ENCODE measurements at places on chromosomes 2 and 18.

GRCh38 chr2:230410861-230411569 lies 5.0 kb upstream of the SP100 start:
- DNase-seq: no peak

- no peak for DNase-seq
Observed at GRCh38 chr2:168814939-168815907, 12.8 kb downstream of the NOSTRIN start.

DNA sequence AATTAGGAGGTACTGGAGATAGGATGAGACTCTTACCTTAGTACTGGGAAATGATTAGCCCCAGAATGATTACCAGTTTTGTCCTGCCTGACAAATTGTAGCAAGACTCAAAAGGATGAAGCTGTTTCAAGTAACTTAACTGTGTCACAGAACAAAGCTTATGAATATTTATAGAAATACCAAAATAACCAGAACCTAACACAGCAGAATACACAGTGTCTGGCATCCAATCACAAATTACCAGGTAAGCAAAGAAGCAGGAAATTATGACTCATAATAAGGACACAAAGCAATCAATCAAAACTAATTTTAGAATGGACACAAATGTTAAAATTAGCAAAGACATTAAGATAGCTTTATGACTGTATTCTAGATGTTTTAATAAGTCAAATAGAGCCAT lies 91.9 kb downstream of the CTNNA2 start:
- no peak for DNase-seq

GRCh38 chr2:102070058-102070642 lies 72.4 kb upstream of the IL1R1 start:
- peak; percentile 88 for DNase-seq

GRCh38 chr2:47271054-47272000 lies 116.2 kb upstream of the STPG4 start:
- DNase-seq: no peak

DNA sequence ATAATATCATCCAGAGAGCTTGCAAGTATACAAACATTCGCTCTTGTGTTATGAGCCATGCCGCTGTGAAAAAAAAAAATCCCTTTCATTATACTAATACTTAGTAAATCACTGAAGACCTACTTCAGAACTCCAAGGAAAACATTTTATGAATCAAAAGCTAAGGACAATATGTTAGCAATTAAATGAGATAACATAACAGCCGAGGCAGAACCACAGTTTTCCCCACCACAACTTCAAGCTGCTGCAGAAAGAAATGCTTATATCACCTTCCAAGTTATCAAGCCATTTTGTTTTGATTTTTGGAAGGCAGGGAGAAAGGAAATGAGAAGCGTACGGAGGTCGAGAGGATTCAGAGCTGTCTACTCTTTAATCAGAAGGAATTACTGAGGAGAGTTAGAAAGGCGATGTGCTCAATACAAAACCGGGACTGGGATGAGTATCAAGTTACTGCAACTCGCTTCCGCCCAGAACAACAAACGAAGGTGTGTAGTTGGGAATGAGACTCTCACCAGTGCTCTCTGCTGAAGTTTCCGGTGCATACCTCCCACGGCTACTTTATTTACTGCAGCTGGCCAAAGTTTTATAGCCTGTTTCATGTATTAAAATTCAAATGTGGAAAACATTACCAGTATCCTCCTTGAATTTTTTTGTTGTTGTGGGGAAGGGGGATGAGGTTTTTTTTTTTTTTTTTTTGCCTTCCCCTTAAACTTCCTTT lies 292.2 kb upstream of the CCDC68 start:
- DNase-seq: no peak

DNA sequence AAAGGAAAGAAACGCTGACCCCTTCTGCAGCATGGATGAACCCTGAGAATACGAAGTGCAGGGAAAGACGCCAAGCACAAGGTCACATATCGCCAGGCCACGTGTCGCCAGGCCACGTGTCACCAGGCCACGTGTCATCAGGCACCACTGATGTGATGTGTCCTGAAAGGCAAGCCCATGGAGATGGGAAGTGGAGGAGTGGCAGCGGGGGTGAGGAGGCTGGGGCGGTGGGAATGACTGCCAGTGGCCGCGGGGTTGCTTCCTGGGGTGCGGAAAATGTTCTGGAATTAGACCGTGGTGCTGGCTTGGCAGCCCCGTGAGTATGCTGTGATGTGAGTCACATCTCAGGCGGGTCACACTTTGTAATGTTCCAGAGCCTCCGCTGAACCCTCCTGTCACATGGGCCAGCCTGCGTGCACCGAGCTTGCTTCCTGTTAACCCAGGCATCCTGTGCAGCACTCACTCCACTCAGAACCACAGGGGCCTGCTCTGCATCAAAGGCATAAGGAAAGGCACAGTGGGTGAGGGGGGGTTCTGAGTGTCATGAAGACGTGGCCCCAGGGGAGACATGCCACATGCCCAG lies 39.0 kb downstream of the SLC66A2 start:
- DNase-seq: no peak

DNA sequence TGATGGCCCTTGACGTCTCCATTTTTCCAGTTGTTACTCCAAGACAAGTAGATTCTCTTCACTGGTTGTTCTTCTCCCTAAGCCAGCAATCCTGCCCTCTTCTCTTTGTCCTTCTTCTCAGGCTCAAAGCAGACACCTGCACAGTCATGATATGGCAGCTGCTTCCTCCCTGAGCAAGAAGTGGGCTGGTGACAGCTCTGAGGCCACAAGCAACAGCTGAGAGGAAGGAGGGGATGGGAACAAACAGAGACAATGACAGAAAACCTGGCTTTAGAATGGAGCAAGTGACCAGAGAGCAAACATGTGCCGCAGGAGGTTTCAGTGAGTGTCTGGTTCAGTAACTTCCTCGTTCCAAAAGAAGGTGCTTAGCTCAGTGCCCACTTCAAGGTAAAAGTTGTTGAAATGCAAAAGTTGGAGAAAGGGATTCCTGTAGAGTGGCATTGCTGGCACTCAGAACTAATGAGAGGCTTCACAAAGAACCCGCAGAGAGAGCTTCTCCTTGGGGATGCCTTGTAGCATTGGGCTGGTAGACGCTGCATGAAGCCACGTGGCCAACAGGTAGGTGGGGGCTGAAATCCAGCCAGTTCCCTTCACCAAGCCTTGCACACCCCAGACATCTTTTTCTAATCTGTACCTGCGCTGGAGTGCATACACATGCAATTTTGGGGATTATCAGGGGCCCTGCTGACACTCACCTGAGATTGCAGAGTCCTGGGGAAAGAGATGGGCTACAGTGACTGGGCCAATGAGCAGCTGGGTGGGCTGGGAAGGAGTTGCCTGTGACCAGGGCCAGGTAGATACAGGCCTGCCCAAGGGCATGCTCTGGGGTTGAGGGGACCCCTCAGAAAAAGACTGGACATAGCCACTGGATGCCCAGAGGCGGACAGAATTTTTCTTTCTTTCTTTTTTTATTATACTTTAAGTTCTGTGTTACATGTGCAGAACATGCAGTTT lies 153.3 kb upstream of the RAB12 start:
- no peak for DNase-seq

- DNase-seq: no peak
Observed at GRCh38 chr2:104465981-104466380, 387.9 kb upstream of the POU3F3 start.

GRCh38 chr2:119414894-119415293 lies 16.8 kb upstream of the TMEM37 start:
- no peak for DNase-seq

DNA sequence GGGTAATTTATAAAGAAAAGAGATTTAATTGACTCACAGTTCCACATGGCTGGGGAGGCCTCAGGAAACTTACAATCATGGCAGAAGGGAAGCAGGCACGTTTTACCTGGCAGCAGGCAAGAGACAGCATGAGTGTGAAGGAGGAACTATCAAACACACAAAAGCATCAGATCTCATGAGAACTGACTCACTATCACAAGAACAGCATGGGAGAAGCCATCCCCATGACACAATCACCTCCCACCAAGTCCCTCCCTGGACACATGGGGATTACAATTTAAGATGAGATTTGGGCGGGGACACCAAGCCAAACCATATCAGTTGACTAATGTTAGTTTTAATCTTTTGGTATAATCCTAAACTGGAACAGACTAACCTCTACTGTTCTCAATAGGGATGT lies 49.1 kb upstream of the CPO start:
- DNase-seq: no peak

GRCh38 chr18:41096504-41096903 lies 858.5 kb upstream of the PIK3C3 start:
- peak; percentile 6 for DNase-seq

- no peak for DNase-seq
Observed at GRCh38 chr2:9236867-9237266, 30.3 kb downstream of the ASAP2 start.

GRCh38 chr2:191465766-191466420 lies 212.0 kb upstream of the NABP1 start:
- no peak for DNase-seq

- DNase-seq: no peak
Observed at GRCh38 chr2:26412091-26412673, 10.5 kb downstream of the DRC1 start.

GRCh38 chr2:216863946-216864345 lies 4.1 kb upstream of the TNP1 start:
- no peak for DNase-seq

DNA sequence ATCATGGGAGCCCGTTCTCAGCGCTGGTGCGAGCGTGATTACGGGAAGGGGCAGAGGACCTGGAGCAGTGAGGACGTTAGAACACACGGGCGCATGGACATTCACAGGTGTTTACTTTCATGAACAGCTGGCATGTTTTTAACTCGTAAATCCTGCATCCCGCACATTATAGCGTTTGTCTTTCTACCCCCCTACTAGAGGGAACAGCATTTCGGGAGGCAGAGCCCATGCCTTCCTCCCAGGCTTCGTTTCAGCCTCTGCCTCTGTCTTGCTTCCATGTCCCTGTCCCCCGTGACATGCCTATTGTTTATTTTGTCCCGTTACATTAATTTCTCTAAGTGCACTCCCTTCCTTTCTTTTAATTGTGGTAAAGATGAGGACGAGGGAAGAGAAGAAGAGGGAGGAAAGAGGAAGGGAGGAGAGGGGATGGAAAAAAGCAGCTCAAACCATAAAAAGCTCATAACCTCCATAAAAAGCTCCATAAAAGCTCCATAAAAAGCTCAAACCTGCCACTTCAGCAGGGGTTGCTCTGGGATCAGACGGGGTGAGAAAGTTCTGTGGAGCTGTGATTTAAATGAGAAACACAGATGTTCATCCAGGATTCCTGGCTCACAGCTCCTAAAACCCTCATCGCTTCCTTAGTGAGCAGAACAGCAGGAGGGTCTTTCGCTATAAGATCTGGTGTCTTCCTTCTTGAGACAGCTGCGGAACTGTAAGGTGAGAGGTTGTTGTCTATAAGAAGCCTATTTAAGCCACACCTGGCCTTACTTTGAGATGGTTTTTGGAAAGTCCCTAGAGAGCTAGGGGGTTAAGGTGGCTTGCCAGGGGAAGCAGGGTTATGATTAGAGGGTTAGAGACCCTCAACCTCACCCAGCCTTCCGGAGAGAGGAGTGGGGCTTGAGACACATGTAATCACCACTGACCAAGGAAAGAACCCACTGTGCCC lies 66.6 kb upstream of the SNTG2 start:
- DNase-seq: no peak

DNA sequence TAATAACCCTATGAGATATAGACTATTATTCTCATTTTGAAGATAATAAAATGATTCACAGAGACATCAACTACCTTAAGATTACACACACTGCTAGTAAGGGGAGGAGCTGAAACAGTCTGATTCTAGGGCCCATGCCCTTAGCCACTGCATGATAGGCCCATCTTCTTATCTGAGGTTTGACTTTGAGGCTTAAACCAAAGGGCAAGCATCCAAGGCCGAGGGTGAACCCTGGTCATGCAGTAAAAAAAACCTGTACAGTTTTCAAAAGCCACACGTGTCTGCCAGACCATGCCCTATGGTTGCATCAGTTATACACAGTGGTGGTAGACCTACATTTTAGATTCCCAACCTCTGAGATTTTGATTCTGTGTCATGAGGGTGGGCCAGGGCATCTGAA lies 44.8 kb downstream of the POLE4 start:
- DNase-seq: no peak

DNA sequence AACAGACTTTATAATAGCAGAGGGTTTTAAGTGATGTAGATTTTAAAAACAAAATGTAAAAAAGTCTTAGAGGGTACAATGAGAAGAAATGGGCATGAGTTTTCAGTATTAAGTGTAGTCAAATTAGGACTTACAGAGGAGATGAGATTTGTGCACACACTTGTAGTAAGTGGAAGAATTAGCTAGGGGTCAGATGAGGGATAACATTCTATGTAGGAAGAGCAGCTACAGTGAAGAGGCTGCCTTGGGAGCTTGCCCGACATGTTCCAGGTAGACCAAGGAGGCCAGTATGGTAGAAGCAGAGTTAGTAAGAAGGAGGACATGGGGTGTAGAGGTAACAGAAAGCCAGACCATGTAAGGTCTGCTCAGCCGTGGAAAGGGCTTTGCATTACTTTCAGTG lies 189.2 kb upstream of the DSEL start:
- DNase-seq: no peak

GRCh38 chr18:67134911-67135310 lies 381.6 kb downstream of the DSEL start:
- DNase-seq: no peak

DNA sequence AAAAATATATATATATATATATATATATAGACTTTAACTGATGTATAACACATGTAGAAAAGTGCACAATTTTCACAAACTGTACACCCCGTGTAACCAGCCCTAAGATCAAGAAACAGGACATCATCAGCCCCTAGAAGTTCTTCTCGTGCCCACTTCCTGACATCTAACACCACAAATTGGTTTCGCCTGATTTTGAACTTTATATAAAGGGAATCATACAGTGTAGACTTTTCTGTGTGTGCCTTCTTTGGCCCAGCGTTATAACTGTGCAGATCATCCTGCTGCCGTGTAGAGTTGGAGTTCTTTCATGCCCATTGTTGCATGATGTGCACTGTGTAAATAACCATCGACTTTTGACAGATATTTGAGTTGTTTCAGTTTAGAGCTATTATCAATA lies 41.0 kb downstream of the SMAD7 start:
- DNase-seq: no peak

- DNase-seq: no peak
Observed at GRCh38 chr2:5064687-5065086, 627.5 kb upstream of the SOX11 start.

GRCh38 chr2:105175231-105175630 lies 66.3 kb upstream of the GPR45 start:
- no peak for DNase-seq

DNA sequence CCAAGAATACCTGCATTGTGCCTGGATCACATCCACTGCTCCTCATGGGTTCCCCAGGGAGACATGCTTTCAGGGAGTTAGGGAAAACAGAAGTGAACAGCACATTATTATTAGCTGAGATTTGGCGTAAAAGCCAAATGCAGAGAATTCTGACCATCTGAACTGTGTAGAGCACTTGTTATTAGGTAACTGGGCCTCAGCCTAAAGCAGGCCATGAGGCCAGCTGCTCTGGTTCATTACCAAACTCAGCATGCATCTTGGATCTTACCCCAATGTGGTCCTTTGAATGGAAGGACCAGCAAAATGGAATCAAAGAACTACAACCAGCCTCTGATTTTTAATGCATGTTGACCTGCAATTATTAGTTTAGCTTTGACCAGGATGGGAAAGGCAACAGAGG lies 322.3 kb downstream of the KCNS3 start:
- no peak for DNase-seq

- DNase-seq: peak; percentile 8
Observed at GRCh38 chr2:141554810-141555209, 576.0 kb downstream of the LRP1B start.

- DNase-seq: no peak
Observed at GRCh38 chr18:11923450-11923849, 15.3 kb upstream of the MPPE1 start.

- peak; percentile 99 for DNase-seq
Observed at GRCh38 chr2:127508631-127509034, 17.7 kb downstream of the IWS1 start.

Data from HFFc6 (cell line).